ENCODE measurements at places on chromosomes 5 and 9. TPM values are rescaled to one million over a fixed set of nuclear protein-coding genes. Genes with fewer than 3 reads are reported as not detected.

The WDR70 gene
- 56.2 TPM for polyA plus RNA-seq

The DIPK1B gene
- 33.2 TPM for polyA plus RNA-seq

The ISL1 gene
- 0.15 TPM for polyA plus RNA-seq

The RNF208 gene
- polyA plus RNA-seq = 3.2 TPM

The GABRA6 gene
- not detected for polyA plus RNA-seq

The CHMP5 gene
- 119 TPM for polyA plus RNA-seq

The VAV2 gene
- 40.7 TPM for polyA plus RNA-seq

The TSLP gene
- 0.82 TPM for polyA plus RNA-seq

The PCDHB9 gene
- 3.8 TPM for polyA plus RNA-seq

The MTMR12 gene
- polyA plus RNA-seq = 31.4 TPM

The MLANA gene
- polyA plus RNA-seq = 0.68 TPM

The SOHLH1 gene
- polyA plus RNA-seq = not detected

The TRAPPC13 gene
- polyA plus RNA-seq = 36.6 TPM

The HEMGN gene
- 5.7 TPM for polyA plus RNA-seq

The CTSV gene
- 1.5 TPM for polyA plus RNA-seq

The DOK3 gene
- 6.5 TPM for polyA plus RNA-seq

The SLC34A3 gene
- 2.3 TPM for polyA plus RNA-seq

The PFN3 gene
- not detected for polyA plus RNA-seq

The SLC36A3 gene
- polyA plus RNA-seq = not detected

The HMMR gene
- polyA plus RNA-seq = 17.0 TPM

The LVRN gene
- 1.1 TPM for polyA plus RNA-seq

The C9orf43 gene
- polyA plus RNA-seq = 0.59 TPM

The CACNA1B gene
- 0.21 TPM for polyA plus RNA-seq

The SUSD1 gene
- 35.9 TPM for polyA plus RNA-seq

All from right lung (tissue), 10 donors.